ENCODE measurements at places on chromosomes 16 and 17.

GRCh38 chr16:16027728-16028310, 78.4 kb downstream of the ABCC1 start:
- DNase-seq = no peak

DNA sequence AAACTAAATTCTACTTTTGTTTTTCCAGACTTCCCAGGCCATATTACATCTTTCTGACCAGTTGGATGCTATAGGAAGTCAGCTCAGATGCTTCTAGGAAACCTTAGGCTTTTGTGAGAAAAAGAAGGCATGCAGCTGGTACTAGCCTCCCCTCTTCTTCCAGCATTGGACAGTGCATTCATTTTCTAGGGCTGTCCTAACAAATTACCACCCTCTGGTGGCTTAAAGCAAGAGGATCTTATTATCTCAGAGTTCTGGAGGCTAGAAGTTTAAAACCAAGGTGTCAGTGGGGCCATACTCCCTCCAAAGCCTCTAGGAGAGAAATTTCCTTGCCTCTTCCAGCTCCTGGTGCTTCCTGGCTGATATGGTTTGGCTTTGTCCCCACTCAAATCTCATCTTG, 467.8 kb downstream of the SLC39A11 start:
- no peak for DNase-seq

DNA sequence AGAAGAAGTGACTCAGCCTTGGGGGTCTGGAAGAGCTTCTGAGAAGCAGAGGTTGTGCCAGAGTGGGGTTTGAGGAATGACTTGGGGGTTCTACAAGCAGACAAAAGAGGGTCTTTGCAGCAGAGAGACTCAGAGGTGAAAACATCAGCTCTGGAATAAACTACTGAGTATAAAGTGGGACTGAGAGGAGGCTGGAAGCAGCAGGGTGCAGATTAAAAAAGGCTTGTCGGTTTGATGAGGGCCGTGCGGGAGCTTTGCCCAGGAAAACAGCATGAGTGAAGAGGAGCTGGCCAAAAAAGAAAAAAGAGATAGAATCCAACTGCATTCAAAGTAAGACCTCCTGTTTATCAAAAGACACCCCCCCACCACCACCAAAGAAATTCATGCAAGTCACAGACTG, 13.1 kb upstream of the ACE start:
- DNase-seq = no peak

GRCh38 chr17:5249615-5250014, 15.0 kb upstream of the SCIMP start:
- no peak for DNase-seq

- no peak for DNase-seq
These were observed 26.7 kb upstream of the PLCG2 start for GRCh38 chr16:81752225-81752875.

- DNase-seq = no peak
These were observed 26.6 kb upstream of the OR1F1 start for GRCh38 chr16:3161235-3162018.

- DNase-seq = no peak
These were observed 44.2 kb downstream of the NT5M start for GRCh38 chr17:17347234-17347955.

DNA sequence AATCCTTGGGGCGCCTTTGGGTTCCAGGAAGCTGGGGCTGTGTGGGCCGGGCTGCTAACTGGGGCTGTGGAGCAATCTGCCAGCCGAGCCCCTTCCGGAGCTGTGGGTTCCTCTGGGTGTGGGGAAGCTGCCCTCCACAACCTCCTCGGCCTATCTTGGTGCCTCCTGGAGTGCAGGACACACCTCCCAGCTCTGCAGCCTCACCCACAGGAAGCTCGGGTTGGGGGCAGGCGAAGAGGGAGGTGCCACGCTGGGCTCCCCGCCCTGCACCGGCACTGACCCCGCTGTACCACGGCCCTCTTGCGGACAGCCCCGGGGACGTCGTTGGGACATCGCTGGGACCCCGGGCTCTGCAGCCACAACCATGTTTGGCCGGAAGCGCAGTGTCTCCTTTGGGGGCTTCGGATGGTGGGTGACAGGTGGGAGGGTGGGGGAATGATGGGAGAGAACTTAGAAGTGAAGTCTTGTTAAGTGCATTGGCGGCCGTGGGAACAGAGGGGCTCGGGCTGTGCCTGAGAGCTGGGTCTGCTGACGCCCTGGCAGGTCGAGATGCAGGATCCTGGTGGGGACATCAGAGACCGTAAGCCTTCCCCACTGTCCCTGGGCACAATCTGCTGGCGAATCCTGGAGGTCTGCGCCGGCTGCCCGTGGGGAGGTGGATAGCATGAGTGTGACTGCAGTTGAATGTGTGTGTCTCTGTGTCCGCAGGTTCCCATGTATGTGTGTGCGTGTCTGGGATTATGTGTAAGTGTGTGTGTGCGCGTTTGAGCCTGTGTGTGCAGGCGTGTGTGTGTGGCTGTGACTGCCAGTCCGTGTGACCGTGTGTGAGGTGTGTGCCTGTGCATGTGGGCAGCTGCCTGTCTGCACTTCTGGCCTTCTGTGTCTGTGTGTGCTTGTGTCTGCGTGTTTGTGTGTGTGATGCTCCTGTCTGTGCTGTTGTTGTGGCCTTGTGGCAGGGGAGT, at the start of gene RAP1GAP2:
RAP1GAP2 (plus strand) TSS at position 275 of the 962 bp plus-strand sequence; CDS start at position 365, 90 bp downstream.
- no peak for DNase-seq

DNA sequence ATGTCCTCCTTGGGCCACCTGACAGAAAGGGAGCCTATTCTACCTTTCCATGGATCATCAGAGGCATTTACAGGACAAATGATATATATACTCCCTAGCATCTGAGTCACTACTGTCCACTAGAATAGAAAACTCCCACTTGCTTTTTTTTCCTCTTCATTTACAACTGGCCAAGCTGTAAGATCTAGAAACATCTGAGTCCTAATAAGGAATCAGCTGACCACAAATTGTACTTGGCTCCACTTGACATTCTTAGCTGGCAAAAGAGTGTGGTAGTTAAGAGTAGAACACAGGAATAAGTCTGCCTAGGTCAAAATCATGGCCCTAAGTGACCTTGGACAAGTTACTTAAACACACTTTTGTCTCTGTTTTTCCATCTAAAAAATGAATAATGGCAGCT, 5.2 kb downstream of the RUSF1 start:
- no peak for DNase-seq

DNA sequence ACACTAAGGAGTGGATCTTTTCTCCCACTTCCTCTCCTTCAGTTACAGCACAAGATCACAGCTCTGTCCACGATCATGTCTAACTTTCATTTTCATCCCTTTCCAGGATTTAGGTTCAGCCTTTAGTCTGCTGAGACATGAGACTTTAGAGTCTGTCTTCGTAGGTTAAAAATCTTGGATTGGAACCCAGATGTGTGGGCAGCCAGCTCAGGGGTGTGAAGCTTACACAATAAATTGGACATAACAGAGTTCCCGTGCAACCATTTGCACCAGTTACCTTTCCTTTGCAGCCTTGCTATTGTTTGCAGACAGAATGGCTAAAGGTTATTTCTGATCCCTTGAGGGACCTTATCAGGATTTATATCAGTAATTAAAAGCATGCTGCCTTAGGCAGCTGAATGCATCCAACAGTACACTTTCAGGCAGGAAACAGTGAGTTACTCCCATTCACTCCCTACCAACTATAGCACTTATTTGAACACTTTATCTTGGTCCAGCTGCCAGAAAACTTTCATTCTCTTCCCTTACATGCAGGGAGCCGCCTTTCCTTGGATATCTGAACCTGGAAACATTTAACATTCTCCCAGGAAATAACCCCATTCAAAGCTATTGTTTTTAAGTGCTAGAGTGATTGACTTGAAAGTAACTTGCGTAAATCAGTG, 87.3 kb downstream of the TMEM100 start:
- DNase-seq = no peak

DNA sequence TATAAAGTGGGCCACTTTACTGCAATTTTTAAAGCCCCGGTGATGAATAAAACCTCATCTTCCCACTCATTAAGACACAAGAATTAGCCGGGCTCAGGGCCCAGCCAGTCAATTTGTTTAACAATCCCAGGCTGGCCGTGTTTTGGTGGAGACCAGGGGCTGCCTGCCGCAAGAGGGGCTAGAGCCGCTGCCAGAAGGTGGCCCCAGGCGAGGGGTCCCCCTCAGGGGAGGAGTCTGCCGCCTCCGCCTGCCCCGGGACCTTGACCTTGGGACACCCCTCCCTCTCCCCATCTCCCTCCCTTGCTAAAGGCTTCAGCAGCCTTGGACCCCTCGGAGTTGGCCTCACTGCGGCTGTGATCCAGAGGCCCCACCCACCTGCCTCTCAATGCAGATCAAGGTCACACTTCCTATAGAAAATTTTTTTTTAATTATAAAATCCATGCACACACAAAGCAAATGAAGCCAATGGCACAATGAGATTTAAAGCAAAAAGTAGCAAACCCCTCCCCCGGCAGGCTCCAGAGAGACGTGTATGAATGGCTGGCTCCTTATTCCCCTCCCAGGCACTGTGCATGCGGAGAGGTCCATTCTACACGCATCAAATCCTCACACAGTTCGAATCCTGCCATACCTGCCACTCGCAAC, 23.0 kb upstream of the SLC38A10 start:
- DNase-seq = no peak

DNA sequence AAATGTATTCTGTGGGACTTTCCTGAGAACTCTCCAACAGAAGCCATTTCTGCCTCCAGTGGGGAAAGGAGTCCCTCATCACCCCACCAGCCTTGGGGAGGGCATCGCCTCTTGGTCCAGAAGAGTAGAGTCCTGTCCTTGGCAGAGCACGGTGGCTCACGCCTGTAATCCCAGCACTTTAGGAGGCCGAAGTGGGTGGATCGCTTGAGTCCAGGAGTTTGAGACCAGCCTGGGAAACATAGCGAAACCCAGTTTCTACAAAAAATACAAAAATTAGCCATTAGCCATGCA, 41.0 kb downstream of the LYRM1 start:
- DNase-seq = no peak

- no peak for DNase-seq
These were observed 53.6 kb downstream of the WNT3 start for GRCh38 chr17:46764709-46765401.

GRCh38 chr17:2019723-2020122, 5.4 kb downstream of the RTN4RL1 start:
- no peak for DNase-seq

DNA sequence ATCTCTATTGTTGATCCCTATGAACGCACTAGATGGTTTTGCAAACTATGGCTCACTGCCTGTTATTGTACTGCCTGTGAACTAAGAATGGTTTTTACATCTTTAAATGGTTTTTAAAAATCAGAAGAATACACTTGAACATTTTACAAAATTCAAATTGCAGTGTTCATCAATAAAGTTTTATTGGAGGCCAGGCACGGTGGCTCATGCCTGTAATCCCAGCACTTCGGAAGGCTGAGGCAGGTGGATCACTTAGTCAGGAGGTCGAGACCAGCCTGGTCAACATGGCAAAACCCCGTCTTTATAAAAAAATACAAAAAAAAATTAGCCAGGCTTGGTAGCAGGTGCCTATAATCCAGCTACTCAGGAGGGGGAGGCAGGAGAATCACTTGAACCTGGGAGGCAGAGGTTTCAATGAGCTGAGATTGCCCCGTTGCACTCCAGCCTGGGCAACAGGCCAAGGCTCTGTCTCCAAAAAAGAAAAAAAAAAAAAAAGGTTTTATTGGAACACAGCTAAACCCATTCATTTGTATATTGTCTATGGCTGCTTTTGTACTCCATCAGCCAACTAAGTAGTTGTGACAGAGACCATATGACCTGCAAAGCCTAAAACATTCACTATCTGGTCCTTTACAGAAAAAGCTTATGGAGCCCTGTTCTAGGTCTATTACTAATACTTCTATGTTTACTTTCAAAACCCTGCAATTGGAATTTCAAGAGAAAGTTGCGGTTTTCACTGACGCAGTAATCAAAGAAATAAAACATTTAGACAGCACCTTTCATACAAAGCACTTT, 18.9 kb downstream of the IKZF3 start:
- no peak for DNase-seq

GRCh38 chr16:61812251-61812650, 224.0 kb downstream of the CDH8 start:
- DNase-seq = no peak

GRCh38 chr16:1812732-1813163, 13.9 kb downstream of the HAGH start:
- no peak for DNase-seq

DNA sequence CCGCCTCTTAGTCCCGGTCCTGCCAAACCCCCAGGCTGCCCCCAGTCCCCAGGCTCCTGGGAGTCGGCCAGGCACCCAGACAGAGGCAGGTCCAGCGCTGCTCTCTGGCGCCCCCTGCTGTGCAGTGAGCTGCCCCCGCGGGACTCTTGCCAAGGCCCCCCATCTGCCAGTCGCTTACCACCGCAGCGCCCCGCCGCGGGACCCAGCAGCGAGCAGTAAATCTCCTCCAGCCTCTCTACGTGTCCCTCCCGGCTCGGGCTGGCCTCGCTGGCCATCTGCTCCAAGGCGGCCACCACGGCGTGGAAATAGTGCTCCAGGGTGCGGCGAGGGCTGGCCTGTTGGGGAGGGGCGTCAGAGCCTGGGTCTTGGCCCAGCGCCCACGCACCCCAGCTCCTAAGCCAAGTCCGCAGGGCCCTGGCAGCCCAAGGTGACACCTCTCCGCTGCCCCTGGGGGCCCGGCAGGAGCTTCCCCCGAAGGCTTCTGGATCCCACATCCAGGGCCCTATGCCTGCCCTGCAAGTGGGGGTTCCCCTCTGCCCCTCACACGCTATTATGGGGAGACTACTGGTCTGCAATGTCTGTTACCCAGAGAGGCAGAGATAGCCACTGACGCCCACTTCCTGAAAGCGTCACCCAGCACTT, 33.7 kb upstream of the MFSD6L start:
- peak; percentile 16 for DNase-seq

GRCh38 chr17:72093707-72094106, 27.1 kb upstream of the SOX9 start:
- DNase-seq = no peak

DNA sequence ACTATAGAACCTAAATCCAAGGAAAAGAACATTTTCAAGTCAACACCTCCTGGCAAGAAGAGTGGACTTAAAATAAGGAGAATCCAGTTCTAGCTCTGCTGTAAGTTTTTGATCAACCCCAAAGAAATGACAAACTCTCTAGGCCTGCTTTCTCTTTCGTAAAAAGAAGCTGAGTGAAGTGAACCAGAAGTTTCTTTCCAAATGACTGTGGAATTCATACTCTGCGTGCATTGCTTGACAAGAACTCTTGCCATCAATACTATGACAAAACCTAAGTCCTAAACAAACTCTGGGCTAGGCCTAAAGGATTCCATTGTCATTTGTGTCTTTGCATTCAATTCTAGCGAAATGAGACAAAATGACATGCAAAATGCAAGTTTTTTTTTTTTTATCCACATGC, 187.5 kb upstream of the SOX9 start:
- no peak for DNase-seq
